ENCODE measurements at places on chromosomes 7 and 10.

DNA sequence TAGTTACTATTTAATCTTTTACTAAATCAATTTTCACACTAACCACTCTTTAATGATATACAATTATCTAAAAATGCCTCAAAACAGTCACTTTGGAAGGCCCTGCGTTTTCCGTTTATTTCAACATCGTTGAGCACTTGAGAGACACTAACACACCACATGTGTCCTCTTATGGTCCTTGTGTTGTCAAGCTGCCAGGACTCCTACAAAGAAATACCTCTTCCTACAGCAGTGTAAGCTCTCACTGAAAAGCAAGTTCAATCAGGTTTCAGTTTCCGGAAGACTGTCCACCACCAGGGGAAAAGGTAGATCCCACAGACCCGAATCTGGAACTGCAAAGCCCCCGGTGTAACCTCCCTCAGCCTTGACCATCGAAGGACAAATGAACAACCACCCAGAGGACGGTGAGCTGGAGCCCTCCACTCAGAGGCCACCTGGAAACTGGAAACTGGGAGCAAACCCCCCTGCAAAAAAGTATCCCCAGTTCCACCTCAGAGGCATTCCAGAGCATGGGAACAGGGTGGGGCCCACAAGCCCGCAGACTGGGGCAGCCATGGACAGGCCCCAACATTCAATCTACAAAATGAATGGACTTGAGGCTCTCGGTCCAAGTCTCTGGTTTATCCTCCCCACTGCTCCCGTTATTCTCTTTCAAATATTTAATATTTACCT, 37.6 kb downstream of the KCNH2 start:
- DNase-seq: no peak

- no peak for DNase-seq
Measured at GRCh38 chr10:79270466-79271246, 76.6 kb upstream of the PPIF start.

GRCh38 chr7:138738551-138739335, 37.6 kb upstream of the SVOPL start:
- peak; percentile 92 for DNase-seq

DNA sequence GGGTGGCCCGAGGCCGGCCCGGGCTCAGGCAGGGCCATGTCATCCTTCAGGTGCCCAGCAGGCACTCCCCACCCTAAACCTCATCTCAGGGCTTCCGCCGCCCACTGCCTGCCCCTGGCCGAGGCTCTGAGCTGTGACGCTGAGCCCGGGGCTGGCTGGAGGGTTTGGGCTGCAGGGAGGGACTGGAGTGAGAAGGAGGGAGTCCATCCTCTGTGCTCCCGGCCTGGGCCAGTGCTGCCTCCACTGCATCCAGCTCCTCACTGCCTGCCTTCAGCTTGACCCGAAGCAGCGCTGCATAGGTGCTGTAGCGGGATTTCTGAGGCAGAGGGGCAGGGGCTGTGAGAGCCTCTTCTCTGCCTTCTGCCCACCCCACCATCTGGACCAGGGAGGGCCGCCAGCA, 7.6 kb downstream of the NFKB2 start:
- DNase-seq: peak; percentile 59

DNA sequence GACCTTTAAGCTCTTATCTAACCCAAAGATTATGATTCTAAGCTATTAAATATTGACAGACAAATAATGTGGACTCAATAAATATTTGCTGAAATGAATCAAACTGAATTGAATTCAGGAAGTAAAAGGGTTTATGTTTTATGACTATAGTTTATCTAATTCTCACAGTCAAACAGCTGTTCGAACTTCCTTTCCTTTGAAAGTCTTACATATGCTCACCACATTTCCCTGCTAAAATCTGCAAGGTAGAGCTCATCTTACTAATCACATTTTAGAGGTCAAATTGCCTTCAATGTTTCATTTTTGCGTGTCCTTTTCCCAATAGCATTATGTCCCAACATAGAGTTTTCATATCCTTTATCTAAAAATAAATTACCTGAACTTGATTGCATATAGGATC, 154.9 kb upstream of the PPP1R3A start:
- no peak for DNase-seq

GRCh38 chr7:131893631-131894340, 337.4 kb upstream of the PODXL start:
- no peak for DNase-seq

GRCh38 chr10:67433276-67433675, 262.7 kb downstream of the CTNNA3 start:
- DNase-seq: no peak

GRCh38 chr7:2701832-2702593, 14.0 kb downstream of the AMZ1 start:
- no peak for DNase-seq

- DNase-seq: no peak
Measured at GRCh38 chr10:105279101-105279500, 638.0 kb downstream of the SORCS3 start.

DNA sequence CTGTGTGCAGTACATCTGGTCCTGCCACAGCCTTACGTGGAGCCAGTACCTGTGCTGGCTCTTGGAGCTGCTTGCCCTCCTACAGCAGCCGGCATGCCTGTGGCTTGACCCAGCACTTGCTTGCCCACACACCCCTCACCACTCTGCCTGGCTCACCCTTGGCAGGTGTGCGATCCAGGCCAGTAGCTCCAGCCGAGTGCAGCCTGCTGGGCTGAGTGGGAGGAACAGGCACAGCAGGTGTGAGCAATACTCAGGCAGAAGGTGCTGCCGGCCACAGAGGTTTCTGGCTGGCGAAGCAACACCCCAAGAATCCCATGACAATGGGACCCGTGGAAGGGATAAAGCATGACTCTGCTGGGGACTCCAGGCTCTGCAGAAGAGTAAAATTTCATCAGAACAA, 173.5 kb upstream of the ADCY1 start:
- no peak for DNase-seq

GRCh38 chr7:90966346-90966745, 297.9 kb upstream of the FZD1 start:
- no peak for DNase-seq

DNA sequence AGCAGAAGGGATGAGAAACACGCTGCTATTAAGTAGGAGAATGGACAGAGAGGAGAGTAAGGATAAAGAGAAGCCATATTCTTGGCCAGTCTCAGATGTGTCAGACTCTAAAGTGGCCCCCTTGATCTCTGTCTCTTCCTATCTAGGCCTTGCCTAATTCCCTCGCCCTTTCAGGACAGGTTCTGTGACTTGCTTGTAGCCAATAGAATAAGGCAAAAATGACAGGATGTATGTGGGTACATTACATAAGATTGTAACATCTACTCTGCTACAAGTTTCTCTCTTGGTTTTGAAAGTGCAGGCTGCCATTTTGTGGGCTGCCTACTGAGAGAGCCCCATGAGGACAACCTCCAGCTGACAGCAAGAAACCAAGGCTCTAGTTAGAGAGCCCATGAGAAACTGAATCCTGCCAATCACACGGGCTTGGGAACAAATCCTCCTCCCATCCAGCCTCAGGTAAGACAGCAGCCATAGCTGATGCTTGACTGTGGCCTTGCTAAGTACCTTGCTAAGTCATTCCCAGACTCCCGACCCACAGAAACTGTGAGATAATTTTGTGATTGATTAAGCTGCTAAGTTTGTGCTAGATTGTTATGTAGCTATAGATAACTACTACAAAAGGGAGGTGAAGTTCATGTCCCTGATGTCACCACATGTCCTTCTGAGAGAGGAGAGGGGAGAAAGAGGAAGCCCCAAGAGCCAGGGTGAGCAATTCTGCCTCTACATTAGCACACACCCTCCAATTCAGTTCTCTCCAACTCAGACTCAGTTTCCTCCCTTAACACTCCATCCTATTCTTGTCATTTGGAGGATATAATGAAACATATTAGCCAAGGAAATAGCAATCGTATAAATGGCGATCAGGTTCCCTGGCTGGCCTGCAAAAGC, 185.5 kb downstream of the SGMS1 start:
- DNase-seq: no peak

- no peak for DNase-seq
Measured at GRCh38 chr7:20558963-20559716, 56.3 kb upstream of the ABCB5 start.

DNA sequence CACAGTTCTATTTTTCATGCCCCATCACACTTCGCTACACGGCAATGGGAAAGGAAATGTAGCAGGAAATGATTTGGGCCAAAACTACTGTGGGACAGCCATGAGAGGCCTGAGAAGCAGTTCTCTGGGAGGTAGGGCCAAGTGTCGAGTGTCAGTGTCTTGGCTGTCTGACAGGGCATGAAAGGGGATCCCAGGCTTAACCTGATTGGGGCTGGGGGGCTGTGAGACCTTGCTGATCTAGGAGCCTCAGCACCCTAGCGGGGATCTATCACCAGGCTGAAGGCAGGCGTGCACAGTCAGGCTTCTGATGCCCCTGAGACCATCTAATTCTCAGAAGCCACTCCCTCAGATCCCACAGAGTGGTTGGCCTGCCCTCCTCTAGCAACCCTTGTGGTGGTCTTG, 58.2 kb upstream of the SLC25A13 start:
- DNase-seq: no peak

- DNase-seq: no peak
Measured at GRCh38 chr7:24824896-24825295, 67.6 kb upstream of the GSDME start.

- no peak for DNase-seq
Measured at GRCh38 chr7:43926798-43927123, 525 bp downstream of the UBE2D4 start.

GRCh38 chr7:84251277-84251781, 56.7 kb upstream of the SEMA3A start:
- no peak for DNase-seq

- no peak for DNase-seq
Measured at GRCh38 chr7:143314127-143314526, 1.8 kb upstream of the CLCN1 start.

- no peak for DNase-seq
Measured at GRCh38 chr7:117023325-117023854, 70.1 kb downstream of the ST7 start.

GRCh38 chr7:147539685-147540084, 1050.9 kb upstream of the C7orf33 start:
- DNase-seq: no peak

GRCh38 chr10:102597131-102597991, 46.9 kb upstream of the TRIM8 start:
- no peak for DNase-seq

GRCh38 chr10:13787015-13787421, 200.3 kb downstream of the PRPF18 start:
- peak; percentile 80 for DNase-seq

DNA sequence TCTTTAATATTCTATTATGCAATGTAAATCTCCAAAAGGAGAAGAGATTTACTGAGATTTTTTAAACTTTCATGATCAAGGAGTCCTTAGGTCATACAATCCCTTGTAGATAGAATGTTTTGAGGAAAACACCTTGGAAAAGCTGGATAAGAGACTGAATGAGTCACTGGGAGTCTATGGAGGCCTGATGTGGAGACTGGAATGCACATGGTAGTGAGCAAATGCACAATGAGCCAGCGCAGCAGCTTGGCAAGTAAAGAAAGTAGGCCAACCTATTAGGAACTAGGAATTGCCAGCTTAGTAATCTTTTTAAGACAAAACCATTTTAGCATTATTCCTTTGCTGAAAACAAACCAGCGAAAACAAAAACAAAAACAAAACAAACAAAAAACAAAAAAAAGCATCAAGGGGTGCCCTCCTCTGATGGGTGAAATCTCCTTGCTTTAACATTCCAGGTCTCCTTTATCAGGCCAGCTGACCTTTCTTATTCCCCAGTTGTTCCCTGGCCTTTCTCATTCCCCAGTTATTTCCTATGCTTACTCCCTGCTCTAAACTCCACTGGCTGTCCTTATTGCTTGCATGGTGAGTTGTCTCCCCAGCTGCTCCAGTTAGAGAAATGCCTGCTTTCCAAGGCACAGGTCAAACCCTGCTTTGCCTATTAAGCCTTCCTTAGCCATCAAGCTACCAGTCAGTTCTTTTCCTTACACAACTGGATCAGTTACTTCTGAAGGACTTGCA, 135.8 kb downstream of the PLCE1 start:
- DNase-seq: no peak

DNA sequence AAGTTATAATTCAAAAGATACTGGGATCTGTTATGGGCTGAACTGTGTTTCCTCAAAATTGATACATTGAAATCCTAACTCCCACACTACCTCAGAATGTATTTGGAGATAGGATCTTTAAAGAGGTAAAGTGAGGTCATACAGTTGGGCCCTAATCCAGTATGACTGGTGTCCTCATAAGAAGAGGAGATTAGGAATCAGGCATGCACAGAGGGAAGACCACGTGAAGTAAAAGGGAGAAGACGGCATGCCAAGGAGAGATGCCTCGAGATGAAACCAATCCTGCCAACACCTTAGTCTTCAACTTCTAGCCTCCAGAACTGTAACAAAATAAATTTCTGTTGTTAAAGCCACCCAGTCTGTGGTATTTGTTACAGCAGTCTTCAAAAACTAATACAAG, 5.9 kb upstream of the CFAP69 start:
- DNase-seq: no peak

- no peak for DNase-seq
Measured at GRCh38 chr7:34327681-34328080, 330.3 kb upstream of the NPSR1 start.

DNA sequence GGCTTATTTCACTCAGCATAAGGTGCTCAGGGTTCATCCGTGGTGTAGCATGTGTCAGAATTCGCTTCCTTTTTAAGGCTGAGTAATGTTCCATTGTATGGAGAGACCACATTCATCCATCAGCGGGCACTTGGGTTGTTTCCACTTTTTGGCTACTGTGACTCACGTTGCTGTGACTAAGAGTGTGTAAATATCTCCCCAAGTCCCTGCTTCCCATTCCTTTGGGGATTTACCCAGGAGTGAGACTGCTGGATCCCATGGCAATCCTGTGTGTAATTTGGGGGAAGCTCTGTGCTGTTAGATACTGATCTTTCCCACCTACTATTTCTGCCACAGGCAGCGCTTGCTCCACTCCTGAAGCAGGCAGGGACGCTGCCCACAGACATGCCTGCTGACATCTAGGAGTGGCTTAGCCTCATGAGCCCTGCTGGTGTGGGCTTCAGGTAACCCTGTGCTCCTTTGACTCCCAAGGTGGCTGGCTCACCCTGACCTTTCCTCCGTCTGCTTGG, 346.0 kb downstream of the FRMD4A start:
- DNase-seq: no peak

- DNase-seq: no peak
Measured at GRCh38 chr7:100829150-100829716, 1.9 kb upstream of the EPHB4 start.

GRCh38 chr10:129371541-129371940, 95.5 kb upstream of the MGMT start:
- DNase-seq: no peak

DNA sequence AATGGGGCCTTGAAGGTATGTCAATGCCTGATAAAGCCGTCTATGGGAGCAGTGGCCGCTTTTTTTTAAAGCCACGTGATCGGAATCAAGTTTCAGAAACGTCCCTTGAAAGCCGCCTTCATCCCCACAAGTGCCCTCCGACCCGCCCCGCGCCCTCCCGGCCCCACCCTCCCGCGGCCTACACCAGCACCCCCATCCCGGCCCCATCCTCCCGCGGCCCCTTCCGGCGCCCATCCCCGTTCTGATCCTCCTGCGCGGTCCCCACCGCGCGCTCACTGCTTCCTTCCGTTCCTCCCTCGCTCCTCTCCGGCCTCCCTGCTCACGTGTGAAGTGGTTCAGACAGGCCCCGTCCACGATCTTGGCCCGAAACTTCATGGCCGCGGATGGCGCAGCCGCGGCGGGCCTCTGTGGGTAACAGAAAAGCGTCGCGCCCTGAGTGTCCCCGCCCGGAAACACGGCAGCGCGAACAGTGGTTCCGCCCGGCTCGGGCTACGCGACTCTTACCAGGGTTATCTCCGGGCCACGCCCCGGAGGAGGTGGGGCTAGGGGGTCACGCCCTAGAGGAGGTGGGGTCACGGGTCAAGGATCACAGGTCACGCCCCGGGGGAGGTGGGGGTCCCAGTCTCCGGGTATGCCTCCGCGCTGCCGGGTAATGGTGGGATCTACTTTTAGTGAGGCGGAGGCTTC, at the start of gene HUS1:
Gene HUS1, minus strand, starts transcription at position 471 of the 687 bp plus-strand sequence. Its CDS starts 96 bp downstream, at position 375.
- peak; percentile 96 for DNase-seq
